ENCODE measurements at places on chromosomes 2 and 18.

DNA sequence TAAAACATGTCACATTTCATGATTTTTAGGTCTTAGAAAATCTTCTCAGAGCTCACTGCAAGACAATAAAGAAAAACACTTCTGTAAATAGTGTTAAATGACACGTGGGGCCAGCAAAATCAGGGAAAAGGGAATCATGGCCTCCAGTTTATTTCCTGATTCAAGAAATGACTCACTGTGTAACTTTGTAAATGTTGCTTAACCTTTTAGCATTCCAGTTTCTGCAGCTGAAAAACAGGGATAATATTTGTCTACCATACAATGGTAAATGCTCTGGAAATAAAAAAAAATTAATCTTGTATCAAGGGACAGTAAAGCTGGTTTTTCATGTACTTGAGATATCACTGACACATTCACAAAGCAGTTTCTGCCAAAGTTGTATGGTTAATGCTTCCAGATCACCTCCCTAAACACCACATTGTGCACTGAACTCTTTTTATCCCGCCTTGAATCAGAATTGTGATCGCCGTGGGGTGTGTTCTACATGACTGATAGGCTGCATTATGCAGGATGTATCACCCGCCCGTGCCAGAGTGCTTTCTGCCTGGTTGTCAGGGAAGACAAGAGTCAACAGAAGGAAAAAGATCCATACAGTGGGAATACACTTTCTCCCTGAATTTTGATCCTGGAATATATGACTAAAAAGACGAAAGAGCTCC lies 238.8 kb downstream of the IKZF2 start:
- DNase-seq, result peak; percentile 82

GRCh38 chr2:11495844-11496681 lies 30.1 kb upstream of the E2F6 start:
- DNase-seq, result no peak

DNA sequence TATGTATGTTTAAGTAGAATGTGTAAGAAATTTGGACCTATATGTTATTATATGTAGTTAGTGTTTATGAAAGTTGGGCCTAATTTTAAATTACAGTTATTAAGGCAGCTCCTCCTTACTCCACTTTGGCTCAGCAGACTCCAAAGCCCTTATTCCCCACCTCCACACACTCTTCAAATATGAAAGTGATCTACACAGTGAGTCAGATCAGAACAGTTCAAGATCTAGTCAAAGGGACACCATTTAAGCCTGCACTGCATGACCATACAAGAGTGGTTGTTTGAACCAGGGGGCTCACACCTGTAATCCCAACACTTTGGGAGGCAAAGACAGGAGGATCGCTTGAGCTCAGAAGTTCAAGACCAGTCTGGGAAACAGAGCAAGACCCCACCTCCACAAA lies 21.2 kb upstream of the PMAIP1 start:
- DNase-seq, result no peak

- no peak for DNase-seq
Measured at GRCh38 chr2:186307871-186308270, 178.2 kb upstream of the ZC3H15 start.
